ENCODE measurements at places on chromosomes 7 and 10.

GRCh38 chr7:158473221-158473620, 114.4 kb downstream of the PTPRN2 start:
- no peak for DNase-seq

DNA sequence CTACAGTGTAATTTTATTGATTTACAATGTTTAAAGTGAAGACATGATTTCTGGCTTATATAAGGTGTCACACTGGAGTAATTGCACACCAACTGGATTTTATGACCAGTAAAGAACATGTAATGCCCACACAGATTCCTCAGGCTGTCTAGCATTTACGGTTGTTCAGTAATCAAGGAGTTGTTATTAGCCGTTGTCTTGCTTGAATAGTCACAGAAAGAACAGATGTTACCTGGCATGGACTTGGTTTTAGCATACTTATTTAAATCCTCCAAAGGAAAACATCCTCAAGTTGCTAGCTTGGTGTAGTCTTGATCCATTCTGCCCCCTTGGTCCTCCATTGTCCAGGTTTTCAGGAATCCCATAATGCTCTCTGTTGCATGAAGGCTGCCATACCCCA, 65.8 kb downstream of the POU6F2 start:
- DNase-seq, result no peak

- DNase-seq, result no peak
Observed at GRCh38 chr10:116216676-116217075, 56.3 kb downstream of the GFRA1 start.

DNA sequence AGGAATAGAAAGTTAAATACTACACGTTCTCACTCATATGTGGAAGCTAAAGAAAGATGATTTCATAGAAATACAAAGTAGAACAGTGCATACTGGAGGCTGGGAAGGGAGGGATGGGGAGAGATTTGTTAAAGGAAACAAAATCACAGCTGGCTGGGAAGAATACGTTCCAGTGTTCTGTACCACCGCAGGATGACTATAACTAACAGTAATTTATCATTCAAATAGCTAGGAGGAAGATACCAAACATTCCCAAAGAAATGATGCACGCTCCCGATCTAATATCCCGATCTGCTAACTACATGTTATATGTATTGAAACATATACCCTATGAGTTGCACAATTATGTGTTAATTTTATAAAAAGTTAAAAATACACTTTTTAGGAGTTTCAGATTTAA, 162.3 kb downstream of the ZMYND11 start:
- DNase-seq, result no peak

GRCh38 chr7:91463330-91463729, 199.1 kb downstream of the FZD1 start:
- no peak for DNase-seq

GRCh38 chr7:23434147-23434917, 36.0 kb downstream of the IGF2BP3 start:
- no peak for DNase-seq

GRCh38 chr7:116348346-116348745, 138.0 kb downstream of the TES start:
- no peak for DNase-seq

GRCh38 chr7:134936893-134937510, 49.3 kb upstream of the AGBL3 start:
- no peak for DNase-seq

DNA sequence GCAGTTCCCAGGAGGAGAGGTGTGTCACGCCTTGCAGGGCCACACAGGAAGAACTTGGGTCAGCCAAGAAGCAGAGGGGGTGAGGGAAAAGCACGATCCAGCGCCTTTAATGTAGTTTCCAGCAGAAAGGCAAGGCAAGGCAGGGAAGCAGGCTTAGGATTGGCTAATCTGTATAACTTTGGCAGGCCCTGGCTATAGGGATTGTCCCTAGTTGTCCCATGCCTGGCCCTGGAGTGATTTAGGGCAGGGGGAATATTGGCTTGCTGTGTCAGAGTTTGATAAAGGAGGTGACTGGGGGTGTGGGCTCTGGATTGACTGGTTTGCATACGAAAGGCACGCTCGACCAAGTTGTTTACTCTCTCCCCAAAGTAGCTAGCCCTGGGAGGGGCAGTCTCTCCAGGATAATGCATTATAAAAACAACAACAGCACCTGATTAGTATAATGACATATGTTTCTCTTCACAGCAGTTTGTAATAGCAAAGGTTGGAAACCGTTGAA, 44.5 kb downstream of the RBM28 start:
- no peak for DNase-seq

- no peak for DNase-seq
Observed at GRCh38 chr10:23040002-23040401, 55.4 kb upstream of the MSRB2 start.

- no peak for DNase-seq
Observed at GRCh38 chr10:106457522-106457921, 707.0 kb downstream of the SORCS1 start.

DNA sequence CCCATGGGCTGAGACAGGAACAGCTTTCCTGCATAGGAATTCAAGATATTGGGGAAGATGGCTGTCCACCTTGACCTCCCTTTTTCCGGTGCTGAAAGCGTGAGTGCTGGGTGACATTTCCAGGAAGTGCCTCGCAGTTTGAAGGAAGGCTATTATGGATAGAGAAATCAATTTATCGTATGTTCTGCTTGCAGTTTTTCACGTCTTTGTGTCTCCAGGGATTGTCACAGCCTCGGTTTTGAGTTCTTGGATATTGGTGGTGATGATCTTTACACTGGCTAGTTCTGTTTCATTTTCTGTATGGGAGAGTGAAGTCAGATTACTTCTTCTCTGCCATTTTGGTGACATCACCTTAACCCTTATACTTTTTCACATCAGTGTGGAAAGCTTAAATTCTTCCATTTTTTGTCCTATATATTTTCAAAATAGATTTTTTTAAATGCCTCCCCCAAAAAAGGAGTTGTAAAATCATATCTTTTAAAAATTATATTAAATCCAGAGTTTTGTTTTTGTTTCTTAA, 102.5 kb upstream of the APBB1IP start:
- no peak for DNase-seq

GRCh38 chr10:132479603-132480221, 57.9 kb upstream of the INPP5A start:
- DNase-seq, result no peak

DNA sequence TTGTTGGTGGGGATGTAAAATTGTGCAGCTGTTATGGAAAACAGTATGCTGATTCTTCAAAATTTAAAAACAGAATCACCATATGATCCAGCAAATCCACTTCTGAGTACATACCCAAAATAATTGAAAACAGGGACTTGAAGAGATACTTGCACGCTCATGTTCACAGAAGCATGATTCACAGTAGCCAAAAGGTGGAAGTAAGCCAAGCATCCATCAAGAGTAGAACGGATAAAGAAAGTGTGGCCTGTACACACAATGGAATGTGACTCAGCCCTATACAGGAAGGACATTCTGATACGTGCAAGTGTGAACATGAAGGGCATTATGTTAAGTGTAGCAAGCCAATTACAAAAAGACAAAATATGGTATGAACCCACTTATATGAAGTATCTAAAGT, 696.7 kb upstream of the CELF2 start:
- DNase-seq, result no peak

DNA sequence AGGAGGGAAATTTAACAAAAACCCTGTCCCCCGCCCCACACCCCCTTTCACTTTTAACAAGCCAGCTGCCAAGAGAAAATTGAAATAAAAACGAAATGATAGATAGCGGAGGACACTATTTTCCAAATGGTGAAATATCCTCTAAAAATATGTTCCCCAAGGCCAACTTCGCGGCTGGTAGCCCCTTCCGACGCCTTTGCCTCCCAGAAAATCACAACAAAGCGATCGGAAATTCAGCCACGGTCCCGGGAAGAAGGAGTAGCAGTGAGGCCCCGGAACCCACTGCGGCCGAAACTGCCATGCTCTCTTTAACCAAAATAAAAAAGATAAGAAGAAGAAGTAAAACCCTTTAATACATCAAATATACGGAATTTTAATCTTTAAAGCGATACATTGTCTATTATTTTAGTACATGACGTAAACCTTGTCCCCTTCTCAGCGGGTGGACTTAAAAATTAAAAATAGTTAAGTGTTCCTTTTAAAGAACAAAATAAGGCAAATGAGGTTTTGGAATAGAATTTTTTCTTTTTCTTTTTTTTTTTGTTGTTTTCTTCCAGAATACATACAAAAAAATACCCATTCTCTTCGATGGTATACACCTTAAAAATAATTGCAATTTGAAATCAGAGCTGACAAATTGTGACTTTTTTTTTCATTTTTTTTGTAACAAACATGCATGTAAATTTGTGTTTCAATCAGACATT, 3.9 kb downstream of the ZNF503 start:
- DNase-seq, result no peak

DNA sequence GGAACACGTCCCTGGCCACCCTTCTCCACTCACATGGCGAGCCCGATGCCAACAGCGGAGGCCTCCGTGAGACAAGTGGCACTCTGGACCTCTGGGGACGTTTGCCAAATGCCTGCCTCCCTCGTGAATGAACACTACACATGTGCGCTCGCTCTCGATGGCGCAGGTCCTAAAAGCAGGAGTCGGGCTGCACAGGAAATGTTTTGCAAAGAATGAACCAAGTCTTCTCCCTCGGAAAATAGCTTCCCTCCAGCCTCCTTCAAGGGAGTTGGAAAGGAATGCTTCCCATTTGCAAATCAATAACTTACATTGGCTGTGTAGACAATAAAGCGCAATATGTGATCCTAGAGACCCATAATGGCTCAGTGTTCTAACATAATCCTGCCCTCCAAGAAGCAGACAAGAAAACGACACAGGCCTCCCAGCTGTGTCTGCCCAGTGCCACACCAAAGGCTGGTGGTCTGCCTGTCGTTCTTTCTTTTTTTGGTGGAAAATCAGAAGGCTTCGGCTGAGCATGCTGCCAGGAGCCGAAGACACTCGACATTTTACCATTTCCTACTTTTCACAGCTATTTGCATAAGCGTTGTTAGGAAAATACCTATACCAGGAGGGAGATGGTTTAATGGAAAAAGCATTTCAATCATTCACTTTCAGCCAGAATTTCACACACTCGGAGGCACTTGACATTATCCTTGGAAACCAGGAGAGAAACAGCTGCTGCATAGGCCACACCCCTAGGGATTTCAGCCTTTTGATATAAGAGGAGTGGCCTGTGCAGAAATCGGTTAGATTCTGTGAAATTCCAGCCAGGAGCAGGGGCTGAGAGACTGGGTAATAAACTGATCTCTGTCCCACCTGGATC, 38.4 kb downstream of the ATXN7L1 start:
- no peak for DNase-seq

- no peak for DNase-seq
Observed at GRCh38 chr7:141359262-141359661, 191.9 kb upstream of the AGK start.

GRCh38 chr7:30396389-30396788, 82.2 kb downstream of the NOD1 start:
- DNase-seq, result no peak

DNA sequence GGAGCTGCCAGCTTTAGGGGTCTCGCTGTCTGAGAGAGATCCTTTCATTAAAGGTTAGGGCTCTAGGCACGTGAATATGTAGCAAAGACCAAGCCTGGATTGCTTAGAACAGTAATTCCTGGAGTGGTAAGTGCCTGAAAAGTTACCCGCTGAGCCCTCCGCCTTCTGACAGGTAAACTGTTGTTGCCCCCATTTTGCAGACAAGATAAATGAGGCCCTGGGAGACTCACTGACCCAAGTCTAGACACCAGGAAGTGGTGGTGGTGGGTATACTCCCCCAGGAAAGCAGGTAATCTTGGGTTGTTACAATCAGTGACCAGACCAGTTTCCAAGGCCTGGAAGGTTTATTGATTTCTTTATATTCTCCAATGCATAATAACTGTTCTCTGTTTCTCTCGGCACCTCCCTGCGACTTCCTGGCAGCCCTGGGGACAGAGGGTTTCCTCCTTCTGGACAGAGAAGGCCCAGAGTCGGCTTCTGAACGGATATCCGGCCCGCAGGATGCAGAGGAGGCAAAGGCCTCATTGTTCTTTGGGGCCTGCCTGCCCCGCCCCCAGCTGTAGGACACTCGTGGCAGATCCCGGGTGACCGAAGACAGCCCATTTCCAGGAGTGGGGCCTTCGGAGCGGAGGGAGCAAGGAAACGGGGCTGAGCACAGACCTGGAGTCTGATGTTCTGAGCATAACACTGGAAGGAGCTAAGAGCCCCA, 1.3 kb upstream of the GRK5 start:
- no peak for DNase-seq

DNA sequence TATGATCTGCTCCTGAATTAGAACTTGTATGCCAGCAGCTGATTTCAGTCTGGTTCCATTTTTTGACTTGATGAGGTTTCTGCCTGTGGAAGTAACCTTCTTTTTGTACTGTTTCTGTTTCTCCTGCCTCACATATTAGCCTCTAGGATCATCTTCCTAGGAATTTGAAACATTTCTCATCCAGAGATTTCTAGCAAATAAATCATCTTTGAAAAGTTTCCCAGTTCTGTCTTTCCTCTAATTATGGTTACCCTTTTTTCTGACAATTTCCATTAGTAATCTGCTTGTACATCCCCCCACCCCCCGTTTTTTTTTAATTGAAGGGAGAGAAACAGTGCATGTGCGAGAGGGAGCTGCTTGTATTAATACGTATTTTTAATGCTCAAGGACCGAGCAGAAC, 92.2 kb downstream of the NRF1 start:
- DNase-seq, result no peak

DNA sequence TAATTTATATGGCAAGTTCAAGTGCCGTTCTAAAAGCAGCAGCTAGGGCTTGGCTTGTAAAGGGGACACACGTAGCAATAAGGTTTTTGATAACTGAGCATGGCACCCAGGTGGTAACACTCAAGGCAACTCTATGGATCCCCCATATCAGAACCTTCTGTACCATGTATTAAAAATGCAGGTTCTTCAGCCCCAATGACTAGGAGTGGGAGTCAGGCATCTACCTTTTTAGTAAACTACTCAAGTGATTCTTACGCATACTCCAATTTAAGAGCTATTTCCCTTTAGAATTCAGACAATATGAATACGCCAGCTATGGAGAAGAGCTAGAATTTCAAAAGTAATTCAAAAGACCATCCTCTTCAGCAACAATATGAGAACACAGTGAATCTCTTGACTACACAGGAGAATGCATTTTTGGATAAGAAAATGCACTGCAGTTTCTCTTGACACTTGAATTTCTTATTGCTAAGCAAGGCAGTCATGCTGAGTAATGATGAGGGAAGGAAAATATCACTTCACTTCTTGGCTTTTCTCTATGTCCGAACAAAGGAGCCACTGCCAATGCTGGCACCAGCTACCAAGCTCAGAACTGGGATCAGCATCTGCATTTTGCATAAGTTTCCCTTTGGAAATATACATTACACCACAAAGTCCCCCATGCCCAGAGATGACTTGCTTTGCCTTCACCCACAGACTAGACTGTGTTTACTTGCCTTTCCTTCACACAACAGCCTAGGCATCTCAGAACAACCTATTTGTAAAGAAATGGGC, 53.5 kb downstream of the ABLIM1 start:
- DNase-seq, result no peak

- no peak for DNase-seq
Observed at GRCh38 chr7:39827571-39827970, 122.5 kb upstream of the CDK13 start.

GRCh38 chr10:359762-360161, 224.5 kb downstream of the ZMYND11 start:
- no peak for DNase-seq

- DNase-seq, result no peak
Observed at GRCh38 chr7:70210200-70210935, 612.1 kb downstream of the AUTS2 start.
